ENCODE measurements at places on chromosomes 16 and 17. TPM values are rescaled to one million over a fixed set of nuclear protein-coding genes. Genes with fewer than 3 reads are reported as not detected.

DNA sequence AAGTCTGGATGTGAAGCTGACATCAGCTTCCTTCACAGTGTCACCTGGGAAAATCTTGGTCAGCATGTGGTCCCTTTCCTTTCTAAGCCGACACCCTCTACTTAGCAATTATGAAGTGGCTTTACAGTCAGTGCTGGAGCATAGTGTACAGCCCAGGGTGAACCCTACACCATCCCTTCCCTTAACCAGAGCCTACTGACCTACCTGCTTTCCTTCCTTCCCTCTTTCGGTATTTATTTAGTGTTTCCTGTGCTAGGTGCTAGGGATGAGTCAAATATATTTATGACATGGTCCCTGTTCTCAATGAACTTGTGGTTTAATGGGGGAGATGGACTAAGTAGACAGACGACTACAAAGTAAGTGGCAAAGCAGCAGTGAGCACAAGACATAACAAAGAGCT, 77.5 kb downstream of the CDK5R1 start:
- DNase-seq = no peak
- H3K4me3 ChIP-seq = no peak overlapping the region

DNA sequence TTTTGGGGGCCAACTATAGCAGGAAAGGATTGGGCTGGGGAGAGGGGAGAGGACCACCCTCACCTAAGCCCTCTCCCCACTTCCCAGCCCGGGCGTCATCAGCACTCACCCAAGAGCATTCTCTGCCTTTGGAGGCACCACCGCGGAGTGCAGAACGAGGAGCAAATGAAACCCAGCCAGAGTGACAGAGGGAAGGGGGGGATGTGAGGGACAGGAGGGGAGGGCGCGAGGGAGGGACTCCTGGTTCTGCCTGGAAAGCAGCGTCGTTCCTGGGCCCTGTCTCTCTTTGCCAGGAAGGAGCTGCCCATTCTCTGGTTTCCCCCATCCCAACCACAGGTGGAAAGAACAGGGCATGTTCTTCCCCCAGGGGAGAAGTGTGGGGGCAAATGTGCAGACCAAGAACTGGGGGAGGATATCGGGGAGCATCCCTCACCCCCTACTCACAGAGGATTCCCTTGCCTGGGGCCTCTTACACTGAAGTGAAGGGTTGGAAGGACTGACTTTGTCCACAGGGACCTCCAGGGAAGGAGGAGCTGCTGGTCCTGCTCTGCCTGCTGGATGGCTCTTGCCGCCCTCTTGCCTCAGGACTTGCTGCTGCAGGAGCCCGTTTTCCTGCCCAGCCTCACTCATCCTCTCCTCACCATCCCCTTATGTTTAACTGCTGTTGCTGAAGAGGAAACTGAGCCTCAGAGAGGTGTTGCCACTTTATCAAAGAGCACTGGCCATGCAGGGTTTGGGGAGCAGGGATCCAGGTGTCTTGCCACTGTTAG, 3.5 kb upstream of the C17orf113 start:
- H3K36me3 ChIP-seq = no peaks in the 10 kb centered on the region
- DNase-seq = no peak
- no peak overlapping the region for H3K27ac ChIP-seq

DNA sequence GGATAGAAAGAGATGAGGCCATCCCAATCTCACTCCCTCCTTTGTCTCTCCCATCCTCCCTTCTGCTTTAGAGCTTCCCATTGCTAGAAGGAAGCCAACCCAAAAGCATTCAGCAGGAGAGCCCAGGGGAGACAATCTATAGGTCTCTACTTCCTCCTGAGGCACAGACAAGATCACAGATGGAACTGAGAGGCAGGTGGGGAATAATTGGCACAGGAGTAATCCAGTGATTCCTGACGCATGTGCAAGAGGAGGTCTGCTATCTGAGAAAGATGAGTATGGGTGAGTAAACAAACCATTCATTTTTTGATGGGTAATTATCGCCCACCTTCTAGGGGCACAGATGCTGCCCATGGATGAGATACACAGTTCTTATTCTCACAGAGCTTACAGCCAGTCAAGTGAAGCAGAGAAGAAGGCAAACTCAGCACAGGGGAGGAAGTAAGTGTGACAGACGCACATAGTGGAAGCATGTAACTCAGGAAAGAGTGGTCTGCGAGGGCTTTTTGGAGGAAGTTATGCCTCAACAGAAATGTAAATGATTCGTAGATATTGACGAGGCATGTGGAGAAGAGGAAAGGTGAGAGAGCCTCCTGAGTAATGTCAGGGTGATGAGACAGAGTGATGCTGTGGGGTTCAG, 88.9 kb upstream of the HLF start:
- H3K36me3 ChIP-seq = no peaks in the 10 kb centered on the region
- no peak overlapping the region for H3K4me3 ChIP-seq
- H3K4me1 ChIP-seq = no peaks in the 10 kb centered on the region
- no peaks in the 10 kb centered on the region for H3K27me3 ChIP-seq

- no peak overlapping the region for H3K27ac ChIP-seq
- H3K4me1 ChIP-seq = no peaks in the 10 kb centered on the region
- no peak overlapping the region for H3K4me3 ChIP-seq
- H3K36me3 ChIP-seq = no peaks in the 10 kb centered on the region
- H3K27me3 ChIP-seq = no peaks in the 10 kb centered on the region
These were observed 495.1 kb downstream of the CDH11 start for GRCh38 chr16:64626776-64627175.

- no peaks in the 10 kb centered on the region for H3K27me3 ChIP-seq
- peaks cover 9% of the 10 kb centered on the region for H3K4me1 ChIP-seq
- no peak overlapping the region for H3K27ac ChIP-seq
These were observed 3.7 kb upstream of the DRC7 start for GRCh38 chr16:57690782-57691471.

The TP53TG3C gene
- not detected for polyA plus RNA-seq

DNA sequence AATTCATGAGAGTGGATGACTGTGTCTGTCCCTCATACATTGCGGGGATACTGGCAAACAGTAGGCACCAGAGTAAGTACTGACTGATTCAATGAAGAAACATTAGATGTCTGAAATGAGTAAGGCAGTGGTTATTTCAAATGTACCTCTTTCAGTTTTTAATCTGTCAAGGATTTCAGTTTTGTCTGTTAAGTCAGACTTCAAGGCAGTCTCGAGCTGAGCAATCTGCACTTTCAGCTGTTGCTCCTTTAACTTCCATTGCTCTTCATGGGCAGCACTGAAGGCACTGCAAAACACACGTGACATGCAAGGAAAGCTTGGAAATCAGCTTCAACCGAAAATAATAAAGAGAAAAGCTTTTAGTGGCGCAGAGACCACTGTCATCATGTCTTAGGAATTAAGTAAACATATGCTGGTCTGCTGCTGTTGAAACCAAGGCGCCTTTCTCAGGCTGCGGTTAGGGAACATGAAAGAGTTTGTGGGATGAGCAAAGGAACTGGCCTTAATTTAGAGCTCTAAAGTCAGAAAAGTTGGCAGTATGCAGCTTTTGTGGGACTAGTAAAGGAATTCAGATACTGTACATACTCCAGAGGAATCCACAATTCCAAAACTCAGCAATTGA, 38.8 kb downstream of the RPGRIP1L start:
- H3K4me1 ChIP-seq = no peaks in the 10 kb centered on the region
- no peaks in the 10 kb centered on the region for H3K27me3 ChIP-seq
- H3K4me3 ChIP-seq = no peak overlapping the region
- H3K36me3 ChIP-seq = no peaks in the 10 kb centered on the region

GRCh38 chr16:30923554-30924075, at the start of gene FBXL19:
Gene FBXL19 (plus strand): TSS chr16:30923572. CDS start chr16:30925755, 2,183 bp downstream.
- H3K27ac ChIP-seq = peak within 1 kb of the TSS; percentile 91
- peak; percentile 57 for DNase-seq
- no peaks in the 10 kb centered on the region for H3K27me3 ChIP-seq
- no peaks in the 10 kb centered on the region for H3K36me3 ChIP-seq
- H3K4me1 ChIP-seq = peaks cover 5% of the 10 kb centered on the region

The CES5A gene
- not detected for polyA plus RNA-seq

DNA sequence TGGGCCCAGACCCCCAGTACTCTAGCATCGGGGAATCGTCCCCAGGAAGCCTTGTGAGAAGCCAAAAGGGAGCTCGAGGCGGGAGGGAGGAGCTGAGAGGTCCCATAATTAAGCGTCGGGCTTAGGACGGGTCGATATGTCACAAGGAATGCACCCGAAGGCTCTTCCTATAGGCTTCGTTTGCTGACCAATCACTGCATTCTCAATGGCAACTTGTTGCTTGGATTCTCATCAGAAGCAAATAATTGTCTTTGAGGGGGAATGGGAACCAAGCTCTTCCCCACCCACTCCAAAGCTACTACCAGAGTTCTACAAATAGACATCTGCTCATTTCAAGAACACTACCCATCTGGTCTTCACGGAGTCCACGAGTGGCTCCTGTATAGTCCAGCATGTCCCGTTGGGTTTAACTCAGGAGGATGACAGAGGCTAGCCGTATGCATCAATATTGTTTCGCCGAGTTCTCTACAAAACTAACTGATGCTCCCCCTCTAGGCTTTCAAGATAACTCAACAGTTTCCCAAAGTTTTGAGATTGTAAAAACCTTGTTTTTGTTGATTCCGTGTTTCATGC, 628 bp upstream of the BLMH start:
- H3K27me3 ChIP-seq = no peaks in the 10 kb centered on the region
- peaks cover 13% of the 10 kb centered on the region for H3K4me1 ChIP-seq
- H3K36me3 ChIP-seq = no peaks in the 10 kb centered on the region
- H3K27ac ChIP-seq = peak overlapping the region; percentile 69

The RAB26 gene
- 11.3 TPM for polyA plus RNA-seq
